Stimulated activated CD4-positive, alpha-beta T cell treated with anti-CD3 and anti-CD28 coated beads, Interleukin-15, amount 100 ng/mL, for 1 hour (primary cell): ENCODE measurements at places on chromosomes 4 and X.

GRCh38 chrX:43973249-43974099 lies at the start of gene NDP:
TSS of gene NDP (minus strand) at chrX:43973390. CDS start at chrX:43958645, 14,745 bp downstream.
- no peak for DNase-seq

GRCh38 chr4:133102043-133102442 lies 47.1 kb upstream of the PCDH10 start:
- DNase-seq: no peak

DNA sequence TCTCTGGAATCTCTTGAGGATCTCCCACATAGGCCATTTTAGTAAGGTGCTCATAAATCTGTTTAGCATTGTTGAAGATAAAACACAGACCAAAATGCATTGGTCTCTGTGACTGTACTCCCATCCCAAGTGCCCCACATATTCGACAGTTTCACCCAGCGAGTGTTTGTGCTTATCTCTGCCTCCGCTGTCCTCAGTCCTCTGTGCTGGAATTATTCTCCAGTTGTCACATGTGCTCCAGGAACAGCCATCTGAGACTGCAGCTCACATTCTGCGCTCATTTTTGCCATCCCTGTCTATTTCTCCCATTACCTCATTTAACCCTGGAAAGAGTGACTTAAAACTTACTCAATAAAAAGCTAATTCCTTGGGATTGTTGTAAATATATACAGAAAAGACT lies 27.6 kb upstream of the DCHS2 start:
- no peak for DNase-seq

- DNase-seq: no peak
Observed at GRCh38 chrX:15269120-15269519, 763 bp downstream of the ASB9 start.

DNA sequence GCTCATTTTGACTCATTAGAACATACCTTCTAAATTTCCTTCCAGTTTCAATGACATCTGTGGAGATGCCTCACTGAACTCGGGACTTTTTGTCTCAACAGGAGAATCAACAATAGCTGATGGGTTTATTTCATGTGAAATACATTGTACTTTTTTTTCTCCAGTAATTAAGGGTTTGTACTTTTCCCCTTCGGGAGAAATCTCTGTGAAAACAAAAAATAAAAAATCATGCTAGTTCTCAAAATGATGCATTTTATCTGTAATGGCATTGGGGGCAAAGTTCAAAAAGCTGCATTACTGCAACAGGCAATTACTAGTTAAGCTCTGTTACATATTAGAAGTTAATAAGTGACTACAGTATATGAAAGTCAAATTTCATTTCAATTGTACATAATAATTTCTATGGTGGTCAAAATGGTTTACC lies 167.3 kb upstream of the SH3RF1 start:
- DNase-seq: no peak

- DNase-seq: no peak
Observed at GRCh38 chr4:39613093-39613656, 25.5 kb downstream of the SMIM14 start.
